ENCODE measurements at places on chromosomes 7 and 10. TPM values are rescaled to one million over a fixed set of nuclear protein-coding genes. Genes with fewer than 3 reads are reported as not detected.

Gene PRLHR
- polyA plus RNA-seq, result 1.1 TPM

Gene TMEM213
- polyA plus RNA-seq, result 0.01 TPM

Gene CACNA2D1
- 11.4 TPM for polyA plus RNA-seq

Gene CFAP43
- 5.6 TPM for polyA plus RNA-seq

All from large intestine (tissue), 12 donors.